ENCODE measurements at places on chromosomes 16 and 17.
A peak's percentile ranks its signal among the peaks of the same experiment; 100 is the strongest.

DNA sequence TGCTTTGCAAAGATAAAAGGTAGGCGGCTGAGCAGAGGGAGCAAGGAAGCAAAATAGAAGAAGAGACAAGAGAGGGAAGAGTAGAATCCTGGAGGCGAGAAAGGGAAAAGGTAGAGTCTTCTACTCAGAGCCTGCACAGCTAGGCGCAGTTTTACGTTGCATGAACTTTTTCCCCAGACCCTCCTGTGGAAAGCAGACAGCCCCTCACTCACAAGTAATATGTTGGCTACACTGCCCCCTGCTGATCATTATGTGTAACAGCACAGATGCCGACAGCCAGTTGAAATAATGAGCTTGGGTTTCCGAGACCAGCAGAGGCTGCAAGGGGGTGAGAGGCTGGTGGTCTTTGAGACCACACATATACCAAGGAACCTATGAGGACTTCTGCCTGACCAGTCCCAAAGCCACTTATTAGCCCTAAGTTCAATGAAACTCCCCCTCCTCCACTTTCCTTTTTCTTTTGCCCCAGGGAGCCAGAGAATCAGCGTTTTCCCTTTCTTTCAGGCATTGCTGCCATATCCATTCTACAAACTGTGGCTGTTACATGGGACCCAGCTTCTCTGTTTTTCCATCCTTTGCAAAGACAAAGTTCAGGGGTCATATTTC is 22.5 kb upstream of the CMTR2 start:
- DNase-seq: peak; percentile 32

DNA sequence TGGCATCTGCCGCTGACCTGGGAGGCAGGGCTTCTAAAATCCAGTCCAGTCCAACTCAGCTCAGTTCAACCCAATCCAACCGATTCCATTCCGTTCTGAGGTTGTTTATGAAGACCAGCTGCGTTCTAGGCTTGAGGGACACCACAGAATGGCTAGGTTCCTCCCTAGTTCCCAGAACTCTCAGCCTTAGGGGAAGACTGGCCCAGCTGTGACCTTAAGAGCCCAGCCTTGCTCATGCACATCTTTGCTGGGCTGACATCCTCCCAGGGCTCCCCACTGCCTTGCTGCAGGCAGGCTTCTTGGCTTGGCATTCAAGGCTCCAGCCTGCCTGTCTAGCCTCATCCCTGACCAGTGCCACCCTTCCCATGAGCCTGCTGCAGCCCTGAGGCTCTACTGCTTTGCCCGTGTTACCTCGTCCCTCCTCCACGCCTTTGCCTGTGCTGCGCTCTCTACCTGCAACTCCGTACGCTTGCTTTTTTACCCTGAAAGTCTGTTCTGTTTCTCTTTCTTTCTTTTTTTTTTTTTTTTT is 7.9 kb downstream of the SLC12A3 start:
- DNase-seq: no peak

GRCh38 chr16:89965447-89966225 is 17.1 kb downstream of the DEF8 start:
- no peak for DNase-seq

- no peak for DNase-seq
These were observed 3.8 kb upstream of the USP36 start for GRCh38 chr17:78844301-78845005.

DNA sequence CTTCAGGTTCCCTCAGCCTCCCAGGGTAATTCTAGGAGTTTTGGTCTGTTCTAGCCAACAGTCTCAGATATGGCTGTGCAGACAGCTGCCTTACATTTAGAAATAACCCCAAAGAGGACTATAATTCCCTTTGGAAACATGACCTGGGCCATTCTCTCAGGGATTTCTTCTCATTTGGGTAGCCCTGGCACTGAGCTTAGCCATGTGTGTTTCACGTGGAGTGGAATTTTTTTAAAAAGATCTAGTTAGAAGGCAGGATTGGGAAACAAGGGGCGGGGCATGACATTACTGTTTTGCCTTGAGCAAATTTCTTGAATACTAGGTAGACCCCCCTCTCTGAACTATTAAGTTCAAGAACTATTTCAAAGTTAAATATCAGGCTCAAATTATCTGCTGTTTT is 29.6 kb upstream of the MRC2 start:
- DNase-seq: no peak

- DNase-seq: no peak
These were observed 123.6 kb upstream of the MPHOSPH6 start for GRCh38 chr16:82293671-82294070.

DNA sequence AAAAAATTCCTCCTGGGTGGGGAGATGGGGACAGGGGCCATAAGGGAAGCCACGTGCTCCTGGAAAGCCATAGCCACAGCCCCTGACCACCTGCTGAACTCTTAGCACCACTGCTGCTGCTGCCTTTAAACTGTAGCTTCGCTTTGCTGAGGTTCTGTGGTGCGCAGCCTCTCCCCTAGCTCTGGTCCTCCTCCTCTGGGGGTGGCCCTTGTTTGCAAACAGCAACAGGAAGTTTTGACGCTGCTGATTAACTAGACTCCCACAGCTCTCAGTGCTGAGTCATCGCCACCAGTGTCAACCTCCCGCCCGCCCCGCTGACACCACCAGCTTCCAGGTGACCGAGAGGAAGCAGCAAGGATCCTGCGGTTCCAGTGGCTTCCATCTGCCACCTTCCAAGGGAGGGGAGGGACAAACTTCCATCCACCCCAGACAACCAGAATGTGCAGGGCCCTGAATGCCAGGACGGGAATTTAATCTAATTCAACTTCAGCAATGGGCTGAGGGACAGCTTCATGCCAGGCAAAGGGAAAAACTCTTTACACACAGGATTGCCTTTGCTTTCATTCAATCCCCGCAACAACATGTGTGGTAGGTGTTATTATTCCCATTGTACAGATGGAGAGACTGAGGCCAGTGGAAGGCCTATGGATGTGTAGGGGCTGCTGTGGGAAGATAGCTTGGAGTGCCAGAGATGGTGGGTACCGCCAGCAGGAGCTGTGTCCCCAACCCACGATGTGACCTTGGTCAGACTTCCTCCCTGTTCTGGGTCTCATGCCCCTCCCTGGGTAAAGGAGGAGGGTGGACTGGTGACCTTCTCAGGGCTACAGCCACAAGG is 8.1 kb upstream of the KIFC3 start:
- no peak for DNase-seq

GRCh38 chr16:20056436-20056835 is 17.3 kb downstream of the GPR139 start:
- no peak for DNase-seq

- peak; percentile 25 for DNase-seq
These were observed 975 bp downstream of the CHD9 start for GRCh38 chr16:53055541-53056391.

DNA sequence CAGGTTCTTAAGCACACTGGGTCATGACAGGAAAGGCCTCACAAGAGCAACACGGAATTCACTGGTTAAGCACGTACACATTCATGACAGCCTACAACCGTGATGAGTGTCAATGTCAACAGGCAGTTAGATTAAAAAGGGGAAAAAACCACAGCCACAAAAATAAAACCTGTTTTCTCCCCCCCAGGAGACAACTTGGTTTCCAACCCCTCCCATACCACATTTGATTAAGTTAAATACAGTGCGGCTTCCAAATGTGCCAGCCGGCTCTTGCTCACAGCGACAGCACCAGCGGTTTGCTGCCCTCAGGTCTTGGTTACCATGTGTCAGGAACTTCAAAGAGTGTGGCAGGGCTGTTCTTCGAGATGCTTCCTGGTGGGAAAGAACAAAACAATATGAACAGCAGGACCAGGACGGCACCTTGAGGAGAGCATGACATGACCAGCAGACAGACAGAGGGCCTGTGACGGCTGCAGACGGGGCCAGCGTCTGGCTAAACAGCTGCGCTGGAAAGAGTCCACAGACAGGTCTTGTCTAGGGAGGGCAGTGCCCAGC is 193.6 kb downstream of the PARN start:
- DNase-seq: no peak

DNA sequence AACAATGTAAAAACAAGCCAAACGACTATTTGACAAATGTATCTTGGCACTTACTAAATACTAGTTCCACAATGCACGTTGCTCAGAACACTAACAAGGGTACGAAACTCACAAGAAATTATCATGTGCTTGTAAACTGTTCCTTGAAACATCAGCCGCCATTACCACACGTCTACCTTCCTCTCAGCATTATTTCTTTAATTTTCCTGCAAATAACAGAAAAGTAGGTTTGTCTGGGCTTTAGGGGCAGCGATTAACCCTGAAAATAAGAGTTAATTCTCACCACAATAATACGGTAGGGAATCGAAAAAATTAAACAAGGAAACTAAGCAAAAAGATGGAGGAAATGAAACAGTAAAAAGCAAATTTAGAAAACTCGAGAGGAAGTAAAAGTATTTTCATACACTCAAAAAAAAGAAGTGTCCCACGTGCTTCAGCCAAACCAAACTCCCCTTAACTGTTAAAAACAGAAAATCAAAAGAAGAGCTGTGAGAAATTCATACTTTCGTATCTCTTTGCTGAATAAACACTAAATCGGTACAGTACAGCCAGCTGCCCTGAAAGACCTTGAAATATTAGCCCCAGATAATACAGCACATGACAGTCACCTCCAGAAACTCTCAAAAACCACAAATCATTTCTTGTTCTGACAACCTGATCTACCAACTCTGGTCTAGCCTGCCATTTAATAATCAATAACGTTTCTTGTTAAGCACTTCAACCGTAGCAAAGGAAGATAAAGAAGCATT is 1.2 kb downstream of the ARHGAP17 start:
- no peak for DNase-seq

DNA sequence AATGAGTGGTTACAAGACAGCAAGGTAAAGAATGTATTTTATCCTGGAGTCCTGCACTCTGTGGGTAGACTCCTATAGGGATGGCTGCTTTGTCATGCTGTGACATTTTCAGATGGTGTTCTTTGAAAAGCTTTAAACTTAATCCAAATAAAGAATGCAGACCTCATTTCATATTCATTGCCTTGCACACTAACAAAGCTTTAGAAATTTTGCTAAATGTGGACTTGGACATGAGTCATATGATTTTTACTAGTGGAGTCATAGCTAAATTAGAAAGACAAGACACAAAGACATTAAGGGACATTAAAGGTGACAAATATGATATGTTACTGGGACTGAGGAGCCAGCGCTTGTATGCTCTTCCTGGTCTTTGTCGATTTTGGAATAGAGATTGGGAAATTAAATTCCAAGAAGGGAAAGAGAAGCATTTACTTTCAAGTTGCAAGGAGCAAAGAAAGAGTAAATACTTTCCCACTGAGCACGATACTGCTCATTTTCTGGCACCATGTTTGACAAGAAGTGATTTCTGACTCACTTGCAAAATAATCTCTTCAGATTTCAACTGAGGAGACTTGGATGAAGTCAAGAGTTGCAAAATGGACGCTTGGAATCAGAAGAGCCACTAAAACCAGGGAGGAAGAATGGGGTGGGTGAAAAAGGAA is 152.9 kb upstream of the MYOCD start:
- DNase-seq: no peak

GRCh38 chr17:67779098-67779672 is 46.1 kb upstream of the BPTF start:
- no peak for DNase-seq

DNA sequence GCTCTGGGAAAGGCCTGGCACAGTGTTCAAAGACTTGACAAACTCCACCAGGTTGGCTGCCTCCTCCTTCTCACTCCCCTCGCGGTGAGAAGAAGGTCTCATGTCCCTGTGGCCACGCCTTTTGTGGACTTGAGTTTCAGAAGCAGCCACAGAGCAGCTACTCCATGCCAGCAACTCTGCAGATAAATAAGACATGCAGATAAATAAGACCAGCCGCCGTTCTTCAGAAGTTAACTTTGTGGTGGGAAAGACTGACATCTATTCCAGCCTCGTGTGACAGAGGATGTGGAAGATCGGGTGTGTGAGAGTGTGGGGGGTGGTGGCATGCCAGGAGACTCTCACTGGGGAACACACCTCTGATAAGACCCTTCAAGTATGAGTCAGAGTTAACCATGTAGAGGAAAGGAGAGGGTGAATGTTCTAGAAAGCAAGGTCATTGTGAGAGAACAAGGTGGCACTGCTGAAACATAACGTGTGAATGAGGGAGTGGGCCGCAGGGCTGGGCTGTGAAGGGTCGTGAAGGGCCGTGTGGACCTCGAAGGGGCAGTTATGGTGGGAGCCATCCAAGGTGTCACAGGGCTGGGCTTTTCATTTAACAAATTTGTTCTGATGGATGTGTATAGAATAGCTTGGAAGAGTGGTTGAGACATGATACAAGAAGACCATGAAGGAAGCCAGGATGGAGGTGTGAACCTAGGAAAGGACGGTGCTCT is 830 bp downstream of the SPACA3 start:
- DNase-seq: no peak

GRCh38 chr17:8397636-8398035 is at the start of gene RNF222:
Gene RNF222 (minus strand): TSS chr17:8397827. CDS start chr17:8393461, 4,366 bp downstream.
- DNase-seq: no peak

DNA sequence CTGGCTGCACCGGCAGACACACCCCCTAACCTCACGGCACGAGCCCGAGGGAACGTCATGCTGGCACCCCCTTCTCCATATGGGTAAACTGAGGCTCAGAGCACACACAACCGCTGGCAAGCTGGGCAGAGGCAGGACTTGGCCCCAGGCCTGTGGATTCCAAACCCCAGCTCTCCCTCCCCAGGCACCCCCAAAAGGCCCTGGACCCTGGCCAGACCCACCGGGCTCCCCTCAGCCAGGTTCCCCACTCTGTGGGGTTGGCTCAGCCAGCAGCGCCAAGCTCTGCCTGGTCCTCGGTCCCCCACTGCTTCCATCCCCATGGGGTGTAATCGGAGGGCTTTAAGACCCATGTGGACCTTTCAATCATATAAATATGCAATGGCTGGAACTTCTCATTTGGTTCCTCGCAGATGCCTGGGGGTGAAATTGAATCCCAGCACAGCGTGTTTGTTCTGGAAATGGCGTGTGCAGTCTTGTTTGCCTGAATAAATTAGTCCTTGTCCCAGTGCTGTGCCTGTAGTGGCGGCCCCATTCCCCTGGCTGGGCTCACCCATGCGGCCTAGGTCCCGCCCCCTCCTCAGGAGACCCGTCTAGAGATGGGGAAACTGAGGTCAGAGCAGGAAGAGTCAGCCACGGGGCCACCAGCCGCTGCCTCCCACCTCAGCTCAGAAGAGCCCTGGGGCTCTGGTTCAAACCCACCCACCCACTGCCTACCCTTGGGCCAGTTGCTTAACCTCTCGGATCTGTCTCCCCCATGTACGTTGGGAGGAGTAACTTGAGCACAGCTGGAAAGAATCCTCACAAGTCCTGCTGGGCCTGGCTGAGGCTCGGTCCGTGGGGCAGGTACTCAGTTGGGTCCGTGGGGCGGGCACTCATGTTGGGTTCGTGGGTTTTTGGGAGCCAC is 57.3 kb downstream of the ZFPM1 start:
- peak; percentile 2 for DNase-seq

DNA sequence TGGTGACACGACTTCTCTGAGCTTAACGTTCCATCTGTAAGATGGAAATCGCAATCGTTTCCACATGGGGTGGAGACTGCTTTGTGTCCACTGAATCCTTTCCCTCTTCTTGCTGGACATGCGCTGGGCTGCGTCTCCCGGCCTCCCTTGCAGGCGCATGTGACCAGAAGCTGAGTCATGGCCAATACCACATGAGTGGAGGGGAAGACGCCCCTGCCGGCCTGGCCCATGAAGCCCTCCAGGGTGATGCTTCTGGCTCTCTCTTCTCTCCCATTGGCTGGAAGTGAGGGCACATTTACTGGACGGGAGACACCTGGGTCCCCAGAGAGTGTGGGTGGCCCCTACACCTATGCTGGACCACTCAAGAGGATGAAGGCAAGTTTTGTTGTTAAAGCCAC is 71.1 kb downstream of the DYNLRB2 start:
- DNase-seq: no peak
